ENCODE measurements at places on chromosomes 5 and 9. TPM values are rescaled to one million over a fixed set of nuclear protein-coding genes. Genes with fewer than 3 reads are reported as not detected.

DNA sequence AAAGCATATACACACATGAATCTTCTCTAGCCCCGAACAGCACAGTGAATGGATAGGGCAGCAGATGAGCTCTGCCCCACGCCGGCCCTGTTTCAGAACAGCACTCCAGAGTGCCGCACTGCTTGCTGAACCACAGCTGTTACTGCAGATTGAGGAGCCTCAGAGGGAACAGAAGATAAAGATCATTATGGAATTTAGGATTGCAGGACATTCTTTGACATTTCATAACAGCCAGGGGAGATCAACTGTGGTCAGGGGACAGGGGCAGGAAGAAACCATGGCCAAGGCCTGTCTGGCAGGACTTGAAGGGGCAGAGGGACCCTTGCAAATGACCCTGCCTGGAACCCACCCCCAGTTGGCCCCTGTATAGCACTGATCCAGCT is 20.6 kb downstream of the IRF1 start:
- no peak overlapping the region for H3K27ac ChIP-seq
- DNase-seq = no peak
- H3K27me3 ChIP-seq = no peaks in the 10 kb centered on the region
- no peak overlapping the region for H3K4me3 ChIP-seq

- H3K36me3 ChIP-seq = no peaks in the 10 kb centered on the region
- H3K27me3 ChIP-seq = no peaks in the 10 kb centered on the region
- H3K27ac ChIP-seq = no peak overlapping the region
- peak; percentile 16 for DNase-seq
- H3K4me3 ChIP-seq = no peak overlapping the region
Observed at GRCh38 chr5:148912714-148913398, 86.4 kb downstream of the ADRB2 start.

- no peaks in the 10 kb centered on the region for H3K36me3 ChIP-seq
- no peak overlapping the region for H3K27ac ChIP-seq
- no peak for DNase-seq
- H3K4me1 ChIP-seq = no peaks in the 10 kb centered on the region
- no peaks in the 10 kb centered on the region for H3K27me3 ChIP-seq
Observed at GRCh38 chr5:94173100-94173499, 431.7 kb upstream of the POU5F2 start.

DNA sequence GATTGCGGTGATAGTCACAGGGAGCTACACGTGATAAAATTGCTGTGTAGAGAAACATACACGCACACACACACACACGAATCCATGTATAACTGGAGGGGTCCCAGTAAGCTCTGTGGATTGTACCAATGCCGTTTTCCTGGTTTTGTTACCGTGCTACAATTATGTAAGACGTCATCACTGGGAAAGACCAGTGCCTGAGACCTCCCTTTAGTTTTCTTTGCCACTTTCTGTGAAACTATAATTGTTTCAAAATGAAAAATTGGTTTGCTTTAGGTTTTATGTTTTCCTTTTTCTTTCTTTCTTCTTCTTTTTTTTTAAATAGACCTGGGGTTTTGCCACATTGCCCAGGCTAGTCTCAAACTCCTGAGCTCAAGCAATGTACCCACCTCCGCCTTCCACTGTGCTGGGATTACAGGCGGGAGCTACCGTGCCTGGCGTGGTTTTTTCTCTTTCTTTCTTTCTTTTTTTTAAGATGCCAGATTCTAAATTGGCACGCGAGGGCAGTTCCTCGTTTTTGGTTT is 21.3 kb downstream of the OR2V2 start:
- no peaks in the 10 kb centered on the region for H3K36me3 ChIP-seq
- no peak overlapping the region for H3K27ac ChIP-seq
- no peaks in the 10 kb centered on the region for H3K4me1 ChIP-seq
- H3K27me3 ChIP-seq = peaks cover 56% of the 10 kb centered on the region
- no peak overlapping the region for H3K4me3 ChIP-seq
- no peak for DNase-seq

DNA sequence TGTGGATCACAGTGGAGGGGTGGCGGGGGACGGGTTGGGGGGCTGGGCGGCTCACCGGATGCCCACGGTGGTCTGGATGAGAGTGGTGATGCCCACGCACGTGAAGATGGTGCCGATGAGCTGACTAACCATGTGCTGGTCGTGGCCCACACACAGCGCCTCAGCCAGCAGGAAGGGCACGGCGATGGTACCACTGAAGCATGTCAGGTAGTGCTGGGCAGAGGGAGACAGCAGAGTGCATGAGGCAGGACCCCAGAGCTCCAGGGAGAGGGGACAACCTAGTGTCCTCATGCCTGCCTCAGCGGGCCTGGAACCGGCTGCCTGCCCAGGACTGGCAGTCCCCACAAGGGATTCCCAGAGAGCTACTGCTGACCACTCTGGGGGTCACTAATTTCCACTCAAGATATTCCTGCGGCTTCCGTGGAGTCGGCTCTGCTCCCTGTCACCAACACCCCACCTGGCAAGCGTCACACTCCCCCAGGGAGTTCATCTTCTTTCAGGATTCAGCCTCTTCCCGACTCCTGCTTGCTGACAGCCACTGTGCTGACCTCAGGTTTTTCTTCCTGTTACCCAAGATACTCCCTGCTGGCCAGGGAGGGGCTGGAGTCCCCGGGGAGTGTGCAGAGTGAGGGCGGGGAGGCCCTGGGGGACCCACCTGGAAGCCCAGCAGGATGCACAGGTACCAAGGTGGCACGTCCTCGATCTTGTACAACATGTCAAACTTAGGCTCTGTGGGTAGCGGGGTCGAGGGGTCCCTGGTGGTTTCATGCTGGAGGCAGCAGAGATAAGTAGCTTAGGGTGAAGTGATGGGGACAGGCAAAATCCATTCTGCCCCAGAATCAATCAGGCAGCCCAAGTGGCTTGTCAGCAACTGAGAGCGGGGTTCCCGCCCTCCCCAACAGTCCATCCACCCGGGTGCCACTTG is 998 bp downstream of the SLC23A1 start:
- peak overlapping the region; percentile 36 for H3K4me3 ChIP-seq
- H3K4me1 ChIP-seq = peaks cover 17% of the 10 kb centered on the region
- peak overlapping the region; percentile 58 for H3K27ac ChIP-seq
- DNase-seq = no peak
- no peaks in the 10 kb centered on the region for H3K27me3 ChIP-seq

GRCh38 chr9:105297442-105298075 is 53.1 kb downstream of the SLC44A1 start:
- H3K36me3 ChIP-seq = no peaks in the 10 kb centered on the region
- DNase-seq = no peak
- no peak overlapping the region for H3K27ac ChIP-seq
- no peak overlapping the region for H3K4me3 ChIP-seq

DNA sequence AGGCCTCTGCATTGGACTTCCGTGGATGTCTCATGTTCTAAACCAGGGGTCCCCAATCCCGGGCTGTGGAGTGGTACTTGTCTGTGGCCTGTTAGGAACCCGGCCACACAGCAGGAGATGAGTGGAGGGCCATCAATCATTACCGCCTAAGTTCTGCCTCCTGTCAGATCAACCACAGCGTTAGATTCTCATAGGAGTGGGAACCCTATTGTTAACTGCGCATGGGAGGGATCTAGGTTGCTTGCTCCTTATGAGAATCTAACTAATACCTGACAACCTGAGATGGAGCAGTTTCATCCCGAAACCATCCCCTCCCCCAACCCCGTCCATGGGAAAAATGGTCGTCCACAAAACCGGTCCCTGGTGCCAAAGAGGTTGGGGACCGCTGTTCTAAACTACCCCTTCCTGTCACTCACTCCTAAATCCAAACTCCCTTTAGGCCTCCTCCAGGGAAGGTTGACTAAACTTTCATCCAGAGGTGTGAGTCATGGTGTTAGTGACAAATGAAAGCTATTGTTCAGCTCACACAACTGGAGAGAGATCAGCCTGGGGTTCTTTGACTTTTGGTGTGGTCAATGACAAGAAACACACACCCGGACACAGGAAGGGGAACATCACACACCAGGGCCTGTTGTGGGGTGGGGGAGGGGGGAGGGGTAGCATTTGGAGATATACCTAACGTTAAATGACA is 9.5 kb downstream of the KCNV2 start:
- no peaks in the 10 kb centered on the region for H3K27me3 ChIP-seq
- no peak overlapping the region for H3K4me3 ChIP-seq

DNA sequence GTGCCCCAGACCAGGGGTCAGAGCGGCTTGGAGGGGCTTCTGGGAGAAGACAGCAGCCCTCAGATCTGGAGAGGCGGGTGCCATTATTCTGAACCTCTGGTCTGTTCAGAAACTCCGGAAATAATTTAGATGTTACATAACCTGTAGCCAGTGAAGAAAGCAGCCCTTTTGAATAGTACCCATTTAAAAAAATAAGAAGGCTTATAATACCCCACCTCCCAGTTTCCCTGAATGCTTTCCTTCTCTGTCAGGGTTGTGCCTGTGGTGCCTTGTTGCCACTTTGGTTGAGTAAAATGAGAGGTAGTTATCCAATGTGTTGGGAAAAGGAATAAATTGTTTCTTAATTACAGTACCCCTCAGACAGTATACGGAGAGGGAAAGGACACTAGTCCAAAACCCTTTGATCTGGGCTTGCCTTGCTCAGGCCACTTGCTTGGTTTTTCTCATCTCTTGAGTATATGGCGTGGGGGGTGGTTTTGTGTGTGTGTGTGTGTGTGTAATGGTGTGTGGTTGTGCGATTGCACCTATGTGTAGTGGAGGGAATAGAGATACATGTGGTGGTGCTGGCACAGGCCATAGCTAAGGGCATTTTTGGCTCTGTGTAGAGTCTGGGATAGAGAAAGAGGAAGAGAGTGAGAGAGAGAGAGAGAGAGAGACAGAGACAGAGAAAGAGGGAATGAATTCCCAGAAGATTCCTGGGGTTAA is 59.1 kb upstream of the TLR4 start:
- DNase-seq = no peak
- H3K36me3 ChIP-seq = no peaks in the 10 kb centered on the region
- H3K4me3 ChIP-seq = peak overlapping the region; percentile 51
- H3K27ac ChIP-seq = no peak overlapping the region
- H3K4me1 ChIP-seq = peaks cover 2% of the 10 kb centered on the region

DNA sequence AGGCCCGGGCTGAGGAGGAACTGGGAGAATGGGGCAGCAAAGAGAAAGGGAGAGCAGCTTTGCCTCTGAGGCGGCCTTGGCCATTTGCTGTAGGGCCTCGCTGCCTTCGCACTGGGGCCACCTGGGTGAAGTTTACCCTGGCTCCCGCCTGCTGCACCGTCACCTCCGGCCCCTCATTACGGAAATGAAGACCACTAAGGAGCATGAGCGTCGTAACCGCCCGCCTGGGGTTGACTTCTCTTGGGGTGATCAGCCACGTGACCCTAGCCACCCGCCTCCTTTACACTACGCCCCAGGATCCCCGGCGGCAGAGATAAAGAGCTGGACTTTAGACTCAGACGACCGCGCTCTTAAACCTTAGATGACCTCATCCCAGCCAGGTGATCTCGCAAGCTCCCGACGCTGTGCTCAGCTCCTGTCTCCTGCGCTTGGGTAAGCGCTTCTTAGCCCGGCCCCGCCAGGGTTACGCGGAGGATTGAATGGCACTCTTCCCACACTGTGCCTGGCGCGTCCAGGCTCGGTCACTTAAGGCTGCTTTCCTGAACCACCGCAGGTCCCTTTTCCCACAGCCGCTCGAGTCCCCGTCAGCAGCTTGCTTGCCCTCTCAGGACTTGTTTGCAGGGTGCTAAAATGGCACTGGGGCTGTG is 107.9 kb upstream of the LARP1 start:
- peaks cover 6% of the 10 kb centered on the region for H3K4me1 ChIP-seq
- no peaks in the 10 kb centered on the region for H3K36me3 ChIP-seq
- peak overlapping the region; percentile 30 for H3K4me3 ChIP-seq
- no peaks in the 10 kb centered on the region for H3K27me3 ChIP-seq
- H3K27ac ChIP-seq = no peak overlapping the region

GRCh38 chr5:67462147-67462546 is 265.5 kb upstream of the CD180 start:
- no peaks in the 10 kb centered on the region for H3K36me3 ChIP-seq
- DNase-seq = no peak

GRCh38 chr9:96381696-96382095 is 1.8 kb downstream of the SLC35D2 start:
- no peaks in the 10 kb centered on the region for H3K4me1 ChIP-seq
- H3K4me3 ChIP-seq = no peak overlapping the region
- no peaks in the 10 kb centered on the region for H3K36me3 ChIP-seq
- H3K27ac ChIP-seq = no peak overlapping the region
- no peaks in the 10 kb centered on the region for H3K27me3 ChIP-seq

- H3K36me3 ChIP-seq = peaks cover 16% of the 10 kb centered on the region
- no peak overlapping the region for H3K4me3 ChIP-seq
- H3K27ac ChIP-seq = no peak overlapping the region
- H3K4me1 ChIP-seq = no peaks in the 10 kb centered on the region
- no peaks in the 10 kb centered on the region for H3K27me3 ChIP-seq
- no peak for DNase-seq
Observed at GRCh38 chr5:36179950-36180349, 28.0 kb downstream of the SKP2 start.

DNA sequence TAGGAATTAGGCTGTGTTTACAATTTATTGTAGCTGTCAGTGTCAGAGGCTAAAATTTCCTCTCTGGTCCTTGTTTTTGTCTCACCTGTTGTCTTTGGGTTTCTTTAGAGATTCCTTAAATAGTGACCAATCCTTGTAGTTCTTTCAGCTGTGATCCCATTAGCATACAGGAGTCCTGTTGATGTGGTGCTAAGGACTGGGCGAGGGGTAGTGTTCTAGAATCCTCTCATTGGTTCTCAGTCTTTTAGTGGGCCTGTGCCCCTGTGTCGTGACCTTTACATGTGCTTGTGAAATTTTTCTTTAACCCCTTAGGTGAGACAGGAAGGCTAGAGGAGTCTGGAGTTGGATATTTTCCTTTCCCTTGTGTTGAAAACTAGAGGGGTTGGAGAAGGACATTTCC is 51.2 kb downstream of the ZNF618 start:
- H3K36me3 ChIP-seq = no peaks in the 10 kb centered on the region
- H3K27ac ChIP-seq = no peak overlapping the region
- peaks cover 18% of the 10 kb centered on the region for H3K4me1 ChIP-seq
- H3K4me3 ChIP-seq = no peak overlapping the region
- no peak for DNase-seq

- H3K36me3 ChIP-seq = no peaks in the 10 kb centered on the region
- DNase-seq = no peak
- peaks cover 6% of the 10 kb centered on the region for H3K4me1 ChIP-seq
- H3K27ac ChIP-seq = no peak overlapping the region
Observed at GRCh38 chr9:761176-761792, 80.2 kb upstream of the DMRT1 start.

Gene ALDH1A1
- total RNA-seq = 191 TPM

Gene ELOVL7
- 22.5 TPM for total RNA-seq

Gene WNT8A
- not detected for total RNA-seq

Gene MEF2C
- 75.4 TPM for total RNA-seq

Gene LEAP2
- total RNA-seq = 1.5 TPM

Gene KIF4B
- not detected for total RNA-seq

Gene CDX1
- not detected for total RNA-seq

Gene ZDHHC11
- total RNA-seq = 10.1 TPM

Gene NR5A1
- not detected for total RNA-seq
